Cardiac muscle cell (in vitro differentiated cells and primary cell): ENCODE measurements at places on chromosomes 3 and 15. TPM values are rescaled to one million over a fixed set of nuclear protein-coding genes. Genes with fewer than 3 reads are reported as not detected.

Gene PTPRG
- 35.1 and 45.7 TPM in 2 replicates for total RNA-seq

DNA sequence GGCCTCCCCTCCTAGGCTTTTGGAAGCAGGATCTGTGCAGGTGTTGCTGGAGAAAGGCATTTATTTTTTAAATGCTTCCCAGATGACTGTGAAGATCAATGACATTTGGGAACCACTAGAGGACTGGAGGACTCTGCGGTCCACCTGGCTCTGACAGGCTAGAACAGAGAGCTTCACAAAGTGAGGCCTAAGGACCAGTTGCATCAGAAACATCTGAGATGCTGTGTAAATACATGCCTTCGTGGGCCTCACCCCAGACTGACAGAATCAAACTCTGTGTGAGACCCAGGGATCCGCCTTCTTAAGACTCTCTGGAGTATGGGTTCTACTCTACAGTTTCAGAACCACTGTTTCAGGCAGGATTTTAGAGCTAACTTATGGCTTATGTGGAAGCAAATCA is 105.0 kb upstream of the ICE2 start:
- no peaks in the 10 kb centered on the region for H3K36me3 ChIP-seq
- DNase-seq, result no peak
- no peaks in the 10 kb centered on the region for H3K4me1 ChIP-seq

DNA sequence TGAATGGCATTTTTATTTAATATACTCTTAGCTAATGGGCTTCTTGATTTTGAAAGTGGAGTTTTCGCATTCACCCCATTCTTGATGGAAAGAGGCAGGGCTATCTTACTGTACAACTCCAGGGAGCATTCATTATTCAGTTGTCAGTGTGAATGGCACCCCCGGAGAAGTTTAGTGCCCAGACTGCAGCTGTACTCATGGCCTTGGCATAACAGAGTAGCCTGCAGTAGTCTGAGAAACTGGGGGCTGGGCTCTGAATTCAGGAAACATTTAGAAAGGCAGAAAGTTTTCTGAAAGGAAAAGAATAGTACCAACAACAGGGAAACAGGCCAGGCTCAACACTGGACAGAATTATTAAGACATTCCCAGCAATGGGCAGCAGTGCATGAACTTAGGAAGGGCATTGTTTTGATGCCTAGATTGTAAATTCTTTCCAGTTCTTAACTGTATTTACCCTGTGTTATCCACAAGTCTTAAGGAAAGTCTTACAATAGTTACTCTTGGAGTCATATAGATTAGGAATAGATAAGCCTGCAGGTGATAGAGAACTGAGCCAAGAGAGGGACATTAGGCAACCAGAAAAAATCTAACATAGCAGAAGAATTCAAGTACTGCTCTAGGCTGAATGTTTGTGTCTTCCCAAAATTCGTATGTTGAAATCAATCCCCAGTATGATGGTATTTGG is 44.4 kb downstream of the TIPARP start:
- peaks cover 13% of the 10 kb centered on the region for H3K36me3 ChIP-seq
- no peak for DNase-seq
- no peak overlapping the region for H3K4me3 ChIP-seq
- H3K27ac ChIP-seq, result no peak overlapping the region
- no peaks in the 10 kb centered on the region for H3K27me3 ChIP-seq

Gene MORC1
- not detected in 2 replicates for total RNA-seq

Gene MYZAP
- total RNA-seq, result 103 and 143 TPM in 2 replicates

GRCh38 chr3:63964681-63965485 is 52.7 kb upstream of the SCAANT1 start:
- H3K36me3 ChIP-seq, result no peaks in the 10 kb centered on the region
- no peak for DNase-seq
- peaks cover 32% of the 10 kb centered on the region for H3K4me1 ChIP-seq
- H3K27me3 ChIP-seq, result no peaks in the 10 kb centered on the region
- H3K4me3 ChIP-seq, result no peak overlapping the region

DNA sequence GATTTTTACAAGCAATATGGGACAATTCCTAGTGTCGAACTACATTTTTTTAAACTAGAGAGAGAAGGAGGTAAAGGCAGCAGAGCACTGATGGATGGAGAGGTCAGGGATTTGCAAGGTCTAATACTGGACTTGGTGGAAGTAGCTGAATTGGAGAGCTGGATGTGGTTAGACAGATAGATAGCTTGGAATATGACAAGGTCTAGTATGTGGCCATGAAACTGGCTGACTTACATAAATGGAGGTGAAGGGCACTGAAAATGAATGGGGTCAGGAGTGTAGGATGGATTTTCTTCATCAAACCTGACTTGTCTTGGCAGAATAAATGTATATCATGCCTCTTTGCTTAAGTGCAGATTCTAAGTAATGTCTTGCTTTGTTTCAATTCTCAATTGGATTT is 10.1 kb upstream of the RTP4 start:
- no peak overlapping the region for H3K27ac ChIP-seq
- no peak overlapping the region for H3K4me3 ChIP-seq
- H3K4me1 ChIP-seq, result peaks cover 7% of the 10 kb centered on the region
- no peaks in the 10 kb centered on the region for H3K36me3 ChIP-seq

GRCh38 chr3:104316118-104316517 is 1050.6 kb upstream of the ALCAM start:
- no peaks in the 10 kb centered on the region for H3K27me3 ChIP-seq
- DNase-seq, result no peak
- no peaks in the 10 kb centered on the region for H3K4me1 ChIP-seq
- no peaks in the 10 kb centered on the region for H3K36me3 ChIP-seq
- H3K27ac ChIP-seq, result no peak overlapping the region

DNA sequence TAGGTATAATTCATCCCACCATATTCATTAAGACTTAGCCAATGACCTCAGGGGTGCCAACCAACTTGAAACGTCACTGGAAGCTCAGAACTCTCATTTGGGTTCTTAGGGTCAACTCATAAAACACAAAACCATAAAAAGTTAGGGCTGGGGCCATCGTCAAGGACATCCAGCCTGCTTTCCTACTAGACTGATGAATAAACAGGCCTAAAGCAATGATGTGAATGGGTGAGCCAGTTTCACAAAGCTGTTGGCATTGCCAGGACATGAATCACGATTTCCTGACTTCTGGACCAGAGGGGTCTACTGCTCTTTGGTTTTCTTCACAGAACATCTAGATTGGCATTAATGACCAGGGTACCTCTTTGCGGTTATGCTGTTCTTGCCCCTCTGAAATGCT is 64.7 kb downstream of the EOMES start:
- no peak overlapping the region for H3K27ac ChIP-seq
- no peak for DNase-seq
- H3K36me3 ChIP-seq, result no peaks in the 10 kb centered on the region
- no peak overlapping the region for H3K4me3 ChIP-seq
- H3K4me1 ChIP-seq, result no peaks in the 10 kb centered on the region

DNA sequence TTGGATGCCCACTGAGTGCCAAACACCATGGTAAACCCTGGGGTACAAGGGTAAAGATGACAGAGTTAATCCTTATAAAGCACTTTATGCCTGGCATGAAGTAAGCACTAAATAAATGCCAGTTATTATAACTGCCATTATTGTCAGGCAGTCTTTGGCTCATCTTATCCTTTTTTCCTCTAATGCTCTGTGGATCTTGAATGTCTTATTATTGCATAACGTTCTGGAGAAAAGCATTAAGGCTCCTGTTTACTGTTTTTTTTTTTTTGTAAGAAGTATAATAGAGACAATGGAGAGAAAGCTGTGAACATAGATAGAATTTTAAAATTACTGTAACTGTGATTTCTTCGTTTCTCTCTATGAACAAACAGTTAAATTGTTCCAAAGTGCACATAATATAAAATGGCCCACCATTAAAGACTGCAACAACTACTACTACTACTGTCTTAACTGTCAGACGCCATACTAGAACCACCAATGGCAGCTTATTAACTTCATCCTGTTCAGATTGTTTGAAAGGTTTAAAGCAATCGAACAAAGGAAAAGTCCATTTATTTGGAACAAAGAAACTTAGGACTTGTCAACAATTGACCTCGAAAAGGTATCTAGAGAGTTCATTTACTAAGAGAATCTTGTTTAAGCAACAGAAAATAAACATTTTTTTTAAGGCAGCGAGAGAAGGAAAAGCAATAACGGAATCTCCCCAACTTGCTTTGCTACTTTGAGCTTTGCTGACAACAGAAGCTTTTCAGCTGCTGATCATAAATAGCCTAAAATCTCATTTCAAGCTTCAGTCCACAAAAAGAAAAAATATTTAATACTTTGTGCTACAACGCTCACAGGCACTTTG is 520.7 kb downstream of the ROBO1 start:
- no peak for DNase-seq
- H3K36me3 ChIP-seq, result no peaks in the 10 kb centered on the region
- H3K27me3 ChIP-seq, result no peaks in the 10 kb centered on the region
- no peak overlapping the region for H3K4me3 ChIP-seq
- no peaks in the 10 kb centered on the region for H3K4me1 ChIP-seq

Gene SLC28A1
- total RNA-seq, result 0.24 and 0.81 TPM in 2 replicates

Gene TMEM207
- total RNA-seq, result not detected in 2 replicates

GRCh38 chr3:103437883-103438282 is 1003.1 kb downstream of the ZPLD1 start:
- H3K4me3 ChIP-seq, result no peak overlapping the region
- DNase-seq, result no peak
- no peaks in the 10 kb centered on the region for H3K36me3 ChIP-seq
- H3K4me1 ChIP-seq, result no peaks in the 10 kb centered on the region

GRCh38 chr15:101637038-101637437 is 15.1 kb downstream of the TM2D3 start:
- H3K27me3 ChIP-seq, result no peaks in the 10 kb centered on the region
- peaks cover 3% of the 10 kb centered on the region for H3K4me1 ChIP-seq
- DNase-seq, result no peak
- H3K4me3 ChIP-seq, result no peak overlapping the region
- H3K27ac ChIP-seq, result no peak overlapping the region

Gene PLCL2
- total RNA-seq, result 34.8 and 49.1 TPM in 2 replicates

GRCh38 chr3:132135628-132136333 is 101.0 kb upstream of the CPNE4 start:
- peak; percentile 79 for DNase-seq
- H3K27ac ChIP-seq, result peak overlapping the region; percentile 2
- no peaks in the 10 kb centered on the region for H3K27me3 ChIP-seq
- H3K4me1 ChIP-seq, result peaks cover 11% of the 10 kb centered on the region
- H3K36me3 ChIP-seq, result no peaks in the 10 kb centered on the region

- H3K36me3 ChIP-seq, result no peaks in the 10 kb centered on the region
- H3K4me1 ChIP-seq, result no peaks in the 10 kb centered on the region
- no peaks in the 10 kb centered on the region for H3K27me3 ChIP-seq
- no peak overlapping the region for H3K4me3 ChIP-seq
- DNase-seq, result no peak
These were observed 8.4 kb downstream of the CERS3 start for GRCh38 chr15:100520132-100520921.

GRCh38 chr3:31133541-31133940 is 239.1 kb upstream of the GADL1 start:
- no peak overlapping the region for H3K27ac ChIP-seq
- no peak for DNase-seq
- H3K4me1 ChIP-seq, result peaks cover 5% of the 10 kb centered on the region

- no peaks in the 10 kb centered on the region for H3K36me3 ChIP-seq
- no peaks in the 10 kb centered on the region for H3K27me3 ChIP-seq
- H3K4me1 ChIP-seq, result peaks cover 34% of the 10 kb centered on the region
These were observed 62.8 kb downstream of the OTOL1 start for GRCh38 chr3:161559177-161559998.

DNA sequence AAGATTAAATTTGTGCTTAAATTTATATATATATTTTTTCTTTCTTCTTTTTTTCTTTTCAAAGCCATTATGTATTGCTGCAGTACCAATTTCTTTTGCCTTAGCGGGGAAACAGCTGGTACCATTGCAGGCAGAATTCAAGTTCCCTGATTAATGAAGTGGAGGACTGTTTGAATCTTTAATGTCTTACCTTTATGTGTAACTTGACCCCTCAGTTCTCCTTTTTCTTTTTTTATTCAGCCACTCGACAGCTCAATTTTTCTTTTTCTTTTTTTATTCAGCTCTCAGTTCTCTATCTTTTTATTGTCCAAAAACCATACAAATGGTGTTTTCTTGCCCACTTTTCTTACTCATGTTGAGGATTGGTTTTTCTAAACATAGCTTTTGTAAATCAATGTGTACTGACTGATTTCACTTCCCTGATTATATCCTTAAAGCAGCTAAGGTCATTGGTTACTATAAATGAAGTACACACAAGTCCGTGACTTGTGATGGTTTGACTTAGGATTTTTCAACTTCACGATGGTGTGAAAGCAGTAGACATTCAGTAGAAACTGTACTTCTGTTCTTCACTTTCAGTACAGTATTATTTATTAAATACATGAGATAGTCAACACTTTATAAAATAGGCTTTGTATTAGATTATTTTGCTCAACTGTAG is 22.8 kb downstream of the ATP2C1 start:
- H3K27ac ChIP-seq, result no peak overlapping the region
- H3K4me3 ChIP-seq, result no peak overlapping the region
- no peaks in the 10 kb centered on the region for H3K4me1 ChIP-seq
- no peak for DNase-seq
- H3K27me3 ChIP-seq, result no peaks in the 10 kb centered on the region

Gene NEK10
- total RNA-seq, result 1.1 and 2.1 TPM in 2 replicates

DNA sequence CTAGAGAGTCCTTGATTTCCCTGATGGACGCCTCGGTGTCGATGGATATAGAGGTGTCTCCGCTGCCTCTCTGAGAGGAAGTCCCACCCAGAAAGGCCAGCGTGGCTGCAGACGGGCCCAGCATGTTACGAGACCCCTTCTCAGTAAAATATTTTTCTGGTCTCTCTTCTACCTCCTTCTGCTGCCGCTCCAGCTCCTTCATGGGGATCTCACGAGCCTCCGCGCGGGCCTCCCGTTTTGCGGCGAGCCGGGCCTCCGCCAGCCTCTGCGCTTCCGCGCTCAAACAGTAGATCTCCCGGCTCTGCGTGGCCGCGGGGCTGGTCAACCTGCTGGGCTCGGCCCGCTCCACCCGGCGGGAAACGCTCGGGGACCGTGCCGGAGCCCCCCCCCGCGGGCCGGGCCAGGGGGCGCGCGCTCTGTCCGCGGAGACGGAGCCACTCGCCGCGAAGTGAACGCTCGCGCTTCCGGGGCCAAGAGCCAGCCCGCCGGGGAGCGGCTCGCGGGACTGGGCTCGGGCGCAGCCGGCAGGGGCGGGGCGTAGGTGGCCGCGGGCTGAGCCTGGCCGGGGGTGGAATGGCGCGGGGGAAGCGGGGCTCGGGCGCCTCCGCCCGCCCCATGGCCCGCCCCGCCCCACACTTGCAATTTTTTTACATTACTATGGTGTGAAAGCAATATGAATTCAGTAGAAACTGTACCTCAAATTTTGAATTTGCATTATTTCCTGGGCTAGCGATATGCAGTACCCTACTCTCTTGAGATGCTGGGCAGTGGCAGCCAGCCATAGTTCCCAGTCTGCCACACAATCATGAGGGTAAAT is 10.2 kb upstream of the KCNMB3 start:
- no peaks in the 10 kb centered on the region for H3K4me1 ChIP-seq
- no peaks in the 10 kb centered on the region for H3K27me3 ChIP-seq
- no peaks in the 10 kb centered on the region for H3K36me3 ChIP-seq
- H3K27ac ChIP-seq, result no peak overlapping the region
- peak; percentile 81 for DNase-seq

Gene CFAP91
- 0.53 and 0.92 TPM in 2 replicates for total RNA-seq

- no peak overlapping the region for H3K4me3 ChIP-seq
- no peak overlapping the region for H3K27ac ChIP-seq
- no peaks in the 10 kb centered on the region for H3K27me3 ChIP-seq
- no peak for DNase-seq
- H3K4me1 ChIP-seq, result no peaks in the 10 kb centered on the region
- peaks cover 7% of the 10 kb centered on the region for H3K36me3 ChIP-seq
These were observed 10.3 kb downstream of the RPS17 start for GRCh38 chr15:82530006-82530405.
